GM12891 (cell line): ENCODE measurements at places on chromosomes 1 and 21.
A peak's percentile ranks its signal among the peaks of the same experiment; 100 is the strongest.

DNA sequence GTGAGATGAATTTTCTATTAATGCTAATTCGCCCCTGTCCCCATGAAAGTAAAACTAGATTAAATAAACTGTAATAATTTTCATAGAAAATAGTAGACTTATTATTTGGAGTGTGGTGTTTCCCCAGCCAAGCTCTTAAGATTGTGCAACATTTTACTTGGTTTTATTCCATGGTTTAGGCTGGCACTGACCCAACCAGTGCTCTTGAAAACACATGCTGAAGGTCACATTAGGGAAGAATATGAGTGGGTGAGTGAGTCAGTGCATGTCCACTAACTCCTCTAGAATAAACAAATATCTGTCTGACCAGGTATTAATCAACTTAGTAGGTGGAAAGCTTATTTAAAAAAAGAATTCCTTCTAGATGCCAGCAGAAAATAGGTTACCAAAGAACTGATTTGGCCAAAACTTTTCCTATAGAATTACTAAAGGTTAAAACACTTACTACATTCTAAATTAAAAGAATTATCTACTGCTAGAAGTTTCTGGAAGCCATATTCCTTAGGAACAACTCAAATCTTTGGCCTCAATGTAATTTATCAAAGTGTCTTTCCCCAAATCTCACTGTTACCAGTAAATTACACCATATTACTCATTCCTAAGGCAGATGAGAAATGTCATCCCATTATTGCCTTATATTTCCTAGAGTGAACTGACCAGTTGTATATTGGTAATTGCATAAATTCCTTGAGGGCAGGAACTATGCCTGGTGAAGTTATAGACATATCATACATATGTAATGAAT is 89.7 kb upstream of the RGS1 start:
- no peak for DNase-seq

GRCh38 chr21:38505654-38506523 is 7.6 kb upstream of the ERG start:
- peak; percentile 13 for DNase-seq

GRCh38 chr1:36944883-36945282 is 89.4 kb downstream of the GRIK3 start:
- DNase-seq: no peak

DNA sequence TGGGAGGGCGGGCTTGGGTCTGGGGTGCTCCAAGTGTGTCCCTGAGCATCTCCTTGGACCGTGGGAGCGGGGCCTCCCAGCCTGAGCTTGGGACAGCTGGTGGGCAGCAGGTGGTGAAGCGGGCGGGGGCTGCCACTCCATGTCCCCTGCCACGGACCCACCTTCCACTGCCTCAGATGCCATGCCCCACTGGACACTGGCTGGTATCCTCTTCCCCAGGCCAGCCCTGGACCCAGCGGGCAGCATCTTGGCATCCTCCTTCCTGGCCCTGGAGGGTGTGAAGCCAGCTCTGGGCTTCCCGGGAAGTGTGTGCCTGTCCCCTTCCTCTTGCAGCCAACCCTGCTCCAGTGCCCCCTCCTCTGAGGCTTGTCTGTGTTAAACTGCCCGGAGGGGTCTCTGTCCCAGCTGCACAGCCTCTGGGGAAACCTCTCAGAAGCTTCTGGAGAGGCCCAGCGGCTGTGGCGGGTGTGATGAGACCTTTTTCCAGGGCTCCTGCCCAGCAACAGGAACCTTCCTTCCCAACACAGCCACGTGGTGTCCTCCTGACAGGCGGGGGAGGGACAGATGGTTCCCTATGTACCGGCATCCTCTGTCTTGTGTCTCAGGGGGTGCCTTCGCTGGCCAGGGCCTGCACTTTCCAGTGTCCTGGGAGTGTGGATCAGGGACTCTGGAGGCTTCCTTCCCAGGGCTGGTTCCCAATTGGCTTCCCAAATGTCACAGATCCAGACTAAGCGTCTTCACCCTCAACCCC is 81.6 kb upstream of the DISP3 start:
- DNase-seq: no peak

GRCh38 chr21:41365377-41366107 is 3.7 kb downstream of the MX2 start:
- no peak for DNase-seq

GRCh38 chr1:47437447-47438164 is at the start of gene FOXD2:
TSS of gene FOXD2 (plus strand) at chr1:47438044. CDS start at chr1:47438136, 92 bp downstream.
- peak; percentile 98 for DNase-seq

- DNase-seq: no peak
Observed at GRCh38 chr1:101741910-101742309, 254.8 kb downstream of the OLFM3 start.

- no peak for DNase-seq
Observed at GRCh38 chr1:151565502-151566189, 25.5 kb downstream of the TUFT1 start.

- DNase-seq: no peak
Observed at GRCh38 chr21:42991992-42992740, 17.8 kb downstream of the PKNOX1 start.

DNA sequence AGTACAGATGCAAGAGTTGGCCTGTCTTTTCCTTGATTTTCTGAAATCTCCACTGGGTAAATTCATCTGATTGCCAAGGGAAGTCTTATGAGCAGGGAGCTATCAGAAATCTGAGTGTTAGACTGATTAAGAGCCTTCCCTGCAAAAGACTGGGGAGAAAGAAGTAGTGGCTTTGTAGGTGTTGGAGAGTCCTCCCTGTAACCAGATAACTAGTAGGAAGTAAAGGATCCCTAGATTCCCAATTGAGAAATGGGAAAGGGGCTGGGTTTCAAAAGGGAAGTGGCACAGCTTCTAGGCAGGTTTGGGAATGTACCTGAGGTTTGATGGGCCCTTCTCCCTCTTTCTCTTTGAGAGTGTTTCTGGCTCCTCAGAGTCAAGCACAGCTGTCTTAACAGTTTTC is 2.1 kb downstream of the TLCD4 start:
- DNase-seq: no peak

DNA sequence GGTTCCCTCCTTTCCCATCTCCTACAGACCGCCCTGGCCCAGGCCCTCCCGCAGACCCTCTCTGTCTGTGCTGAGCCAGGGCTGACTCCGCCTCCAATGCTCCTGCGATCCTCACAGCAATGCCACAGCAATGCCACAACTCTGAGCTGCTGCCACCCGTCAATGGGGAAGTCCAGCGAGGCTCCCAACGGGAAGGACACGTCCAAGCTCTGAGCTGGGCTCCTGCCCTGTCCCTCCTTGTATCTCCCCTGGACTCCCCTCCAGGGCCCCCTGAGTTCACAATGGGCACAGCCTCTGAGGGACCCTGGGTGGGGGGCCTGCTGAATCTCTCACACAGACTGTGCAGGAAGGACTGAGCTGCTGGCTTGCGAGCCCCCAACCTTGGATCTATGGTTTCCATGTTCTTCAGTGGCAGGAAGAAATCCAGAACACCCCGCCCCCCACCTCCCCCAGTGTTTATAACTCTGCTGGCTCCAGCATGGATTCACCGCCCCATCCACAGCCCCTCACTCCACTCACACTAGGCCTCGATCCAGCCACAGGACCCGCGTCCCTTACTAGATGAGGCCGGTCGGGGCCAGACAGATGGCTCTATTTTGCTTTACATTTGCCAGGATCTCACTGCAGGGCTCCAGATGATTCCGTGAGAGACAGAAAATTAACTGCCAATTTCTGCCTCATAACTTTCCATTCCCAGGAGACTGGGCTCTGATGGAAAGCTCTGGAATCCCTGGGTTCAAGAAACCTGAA is 338.0 kb downstream of the MATN1 start:
- DNase-seq: no peak
